ENCODE measurements at places on chromosomes 7 and 10.
A peak's percentile ranks its signal among the peaks of the same experiment; 100 is the strongest.

DNA sequence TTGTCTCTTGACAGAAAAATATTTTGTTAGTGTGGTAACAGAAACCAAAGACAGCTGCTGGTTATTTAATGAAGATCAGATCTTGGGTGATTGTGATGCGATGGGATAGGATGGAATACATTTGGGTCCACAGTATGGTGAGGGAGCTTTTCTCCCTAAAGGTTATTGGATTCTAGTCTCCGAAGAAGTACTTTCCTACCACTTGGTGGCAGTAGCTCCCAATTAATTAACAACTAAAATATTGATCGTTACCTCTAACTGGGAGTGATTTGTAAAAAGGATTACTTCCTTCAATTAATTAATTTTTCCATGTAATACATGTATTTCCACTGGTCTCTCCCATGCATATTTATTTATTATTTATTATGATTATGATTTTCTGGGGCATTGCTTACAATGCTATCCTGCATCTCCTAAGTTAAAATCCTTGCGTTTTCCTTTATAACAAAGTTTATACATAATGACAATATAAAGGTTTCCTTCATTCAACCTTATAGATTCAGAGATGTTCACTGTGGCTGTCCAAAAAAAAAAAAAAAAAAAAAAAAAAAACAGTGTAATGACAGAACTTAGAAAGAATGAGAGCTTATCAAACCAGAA lies 25.6 kb downstream of the TMEM196 start:
- DNase-seq = peak; percentile 51

GRCh38 chr10:69934768-69935167 lies 117.9 kb upstream of the MACROH2A2 start:
- no peak for DNase-seq

DNA sequence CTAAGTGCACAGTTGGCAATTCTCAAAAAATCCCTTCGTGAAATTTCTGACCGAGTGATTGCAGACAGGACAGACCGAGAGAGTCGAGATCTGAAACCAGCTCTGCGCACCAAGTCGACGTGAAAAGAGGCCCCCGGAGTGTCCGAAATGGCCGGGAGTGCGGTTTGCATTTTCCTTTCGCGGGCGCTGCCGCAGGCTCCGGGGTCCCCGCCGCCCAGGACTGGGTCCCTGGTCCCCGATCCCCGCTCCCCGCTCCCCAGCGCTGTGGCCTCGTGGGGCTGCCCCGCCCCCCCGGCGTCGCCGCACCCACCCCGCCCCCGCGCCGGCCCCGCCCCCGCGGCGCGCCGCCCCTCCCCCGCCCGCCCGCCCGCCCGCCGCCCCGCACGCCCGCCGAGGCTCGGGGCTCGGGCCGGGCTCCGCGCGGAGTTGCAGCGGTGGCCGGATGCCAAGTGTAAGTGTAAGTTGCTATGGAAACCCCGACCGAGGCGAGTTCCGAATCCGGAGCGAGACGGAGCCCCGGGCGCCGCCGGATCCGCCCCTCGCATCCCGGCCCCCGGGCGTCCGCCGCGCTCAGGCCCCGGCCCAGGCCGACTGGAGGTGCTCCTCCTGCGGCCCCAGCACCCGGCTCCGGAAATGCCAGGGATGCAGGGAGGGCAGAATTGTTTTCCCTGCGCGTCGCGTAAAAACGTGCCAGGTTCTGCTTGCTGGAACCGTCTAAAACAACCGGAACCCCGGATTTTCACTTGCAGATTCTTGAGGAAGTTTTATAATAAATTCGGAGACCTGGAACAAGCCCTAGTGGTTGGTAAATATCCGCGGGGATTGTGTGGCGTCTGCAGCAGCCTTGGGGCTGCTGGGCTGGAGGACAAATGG lies 4.6 kb downstream of the BMI1 start:
- peak; percentile 73 for DNase-seq

DNA sequence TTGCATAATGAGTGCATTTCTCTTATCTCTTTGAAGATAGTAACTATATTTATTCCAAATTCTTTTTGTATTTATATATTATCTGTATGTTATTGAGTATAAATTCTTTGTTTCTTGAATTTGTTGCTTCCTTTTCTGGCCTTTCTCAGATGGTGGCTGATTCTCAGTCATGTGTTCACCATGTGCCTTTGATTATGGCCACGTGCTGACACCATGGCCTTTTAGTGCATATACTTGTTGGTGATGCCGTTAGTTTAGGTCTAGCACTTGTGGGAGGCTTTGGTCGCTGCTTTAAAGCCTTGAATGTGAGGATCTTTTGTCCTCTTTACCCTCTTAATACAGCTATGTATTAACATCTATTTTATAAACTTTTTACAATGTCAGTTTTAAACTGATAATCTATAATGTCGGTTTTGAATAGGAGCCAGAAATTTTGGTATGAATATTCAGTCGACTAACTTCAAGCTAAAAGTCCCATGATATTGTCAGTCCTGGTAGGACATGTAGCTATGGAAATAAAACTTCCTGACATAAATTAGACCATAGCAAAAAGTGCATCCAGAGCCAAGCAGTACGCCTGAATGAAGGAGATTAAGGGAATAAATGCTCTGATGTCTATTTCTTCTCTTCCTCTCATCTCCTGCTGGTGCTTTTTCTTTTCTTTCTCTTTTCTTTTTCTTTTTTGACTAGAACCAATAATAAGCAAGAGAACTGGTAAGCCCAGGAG lies 130.3 kb downstream of the GNAI1 start:
- DNase-seq = no peak

GRCh38 chr7:22610951-22611757 lies 111.2 kb upstream of the STEAP1B start:
- DNase-seq = no peak

GRCh38 chr10:63375859-63376258 lies 89.9 kb downstream of the JMJD1C start:
- no peak for DNase-seq

DNA sequence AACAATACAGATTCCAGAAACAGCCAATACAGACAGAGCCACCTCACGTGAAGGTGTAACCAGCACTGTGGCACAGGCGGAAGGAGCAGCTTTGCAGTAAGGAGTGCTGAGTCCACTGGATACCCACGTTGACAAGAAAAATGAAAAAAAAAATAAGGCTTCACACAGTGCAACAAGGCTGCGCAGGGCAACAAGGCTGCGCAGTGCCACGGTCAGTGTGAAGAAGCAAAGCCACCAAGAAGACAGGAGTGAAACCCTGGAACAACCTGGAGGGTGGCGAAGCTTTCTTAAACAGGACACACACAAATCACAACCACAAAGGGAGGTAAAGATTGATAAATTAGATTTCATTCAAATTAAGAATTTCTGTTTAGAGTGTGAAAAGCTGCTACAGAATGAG lies 204.0 kb downstream of the MAD1L1 start:
- DNase-seq = no peak

DNA sequence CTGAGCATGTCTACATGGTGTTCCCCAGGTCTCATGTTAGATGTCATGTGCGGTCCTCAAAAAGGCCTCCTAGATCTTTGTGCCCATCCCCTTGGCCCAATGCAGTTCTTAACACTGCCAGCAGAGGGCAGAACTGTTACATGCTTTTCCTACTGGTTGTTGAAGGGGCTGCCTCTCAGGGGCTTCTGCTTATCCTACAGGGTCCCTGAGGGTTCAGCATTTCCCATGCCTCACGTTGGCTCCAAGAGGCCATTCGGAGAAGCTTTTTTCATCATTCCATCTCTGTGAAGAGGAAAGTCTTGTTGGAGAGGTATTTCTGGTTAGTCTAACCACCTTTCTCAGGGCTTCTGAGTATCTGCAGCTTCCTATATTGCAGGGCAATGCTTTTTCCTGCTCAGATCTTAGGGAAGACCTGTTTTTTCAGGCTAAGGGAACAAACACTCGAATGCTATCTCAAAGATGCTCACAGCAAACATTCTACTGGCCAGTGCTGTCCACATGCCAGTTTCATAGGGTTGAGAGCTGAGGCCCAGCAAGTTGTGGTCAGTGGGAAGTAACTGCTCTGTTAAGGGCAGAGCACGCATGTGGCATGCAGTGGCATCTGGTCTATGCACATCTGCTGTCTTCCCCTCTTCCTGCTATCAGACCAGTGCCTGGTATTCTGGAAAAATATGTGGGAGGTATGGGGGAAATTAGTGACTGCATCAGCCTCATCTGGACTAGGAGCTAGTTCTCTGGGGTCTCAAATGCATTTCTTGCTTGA lies 31.5 kb downstream of the MBL2 start:
- DNase-seq = peak; percentile 49

- DNase-seq = peak; percentile 29
Observed at GRCh38 chr7:124856299-124856888, 73.2 kb downstream of the POT1 start.

- no peak for DNase-seq
Observed at GRCh38 chr7:22989643-22990587, 24.0 kb downstream of the HYCC1 start.

GRCh38 chr7:86643561-86644281 lies at the start of gene GRM3:
Gene GRM3, plus strand, starts transcription at chr7:86643909. Its CDS starts 121,237 bp downstream, at chr7:86765146.
- DNase-seq = peak; percentile 52

GRCh38 chr7:44536090-44536489 lies 5.0 kb downstream of the NPC1L1 start:
- no peak for DNase-seq

DNA sequence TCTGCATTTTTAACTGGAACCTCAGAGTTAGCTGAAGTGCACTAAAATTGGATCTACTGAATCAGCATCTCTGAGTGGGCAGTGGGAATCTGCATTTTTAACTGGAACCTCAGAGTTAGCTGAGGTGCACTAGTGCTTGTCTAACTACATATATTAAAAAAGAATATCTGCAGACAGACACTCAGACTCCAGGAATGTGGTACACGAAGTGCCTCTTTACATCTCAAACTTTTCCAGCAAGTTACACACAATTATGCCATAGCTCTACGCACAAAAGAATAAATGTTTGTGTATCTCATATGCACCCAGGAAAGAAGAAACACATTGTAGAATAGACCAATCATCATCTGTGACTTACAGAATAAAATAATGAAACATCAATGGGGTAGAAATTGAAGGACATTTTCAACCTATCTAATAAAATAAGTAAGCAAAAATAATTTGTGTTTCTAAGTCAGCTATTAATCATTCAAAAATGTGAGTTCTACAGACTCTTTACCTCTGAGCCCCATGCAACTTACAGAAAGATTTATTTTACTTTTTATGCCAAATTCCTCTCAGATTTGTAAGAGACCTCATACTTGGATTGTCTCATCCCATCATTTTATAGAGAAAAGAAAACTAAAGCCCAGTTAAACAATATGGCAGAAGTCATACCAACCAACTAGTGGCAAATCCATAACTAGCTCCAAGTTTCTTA lies 28.3 kb downstream of the PPP1R3A start:
- DNase-seq = no peak

DNA sequence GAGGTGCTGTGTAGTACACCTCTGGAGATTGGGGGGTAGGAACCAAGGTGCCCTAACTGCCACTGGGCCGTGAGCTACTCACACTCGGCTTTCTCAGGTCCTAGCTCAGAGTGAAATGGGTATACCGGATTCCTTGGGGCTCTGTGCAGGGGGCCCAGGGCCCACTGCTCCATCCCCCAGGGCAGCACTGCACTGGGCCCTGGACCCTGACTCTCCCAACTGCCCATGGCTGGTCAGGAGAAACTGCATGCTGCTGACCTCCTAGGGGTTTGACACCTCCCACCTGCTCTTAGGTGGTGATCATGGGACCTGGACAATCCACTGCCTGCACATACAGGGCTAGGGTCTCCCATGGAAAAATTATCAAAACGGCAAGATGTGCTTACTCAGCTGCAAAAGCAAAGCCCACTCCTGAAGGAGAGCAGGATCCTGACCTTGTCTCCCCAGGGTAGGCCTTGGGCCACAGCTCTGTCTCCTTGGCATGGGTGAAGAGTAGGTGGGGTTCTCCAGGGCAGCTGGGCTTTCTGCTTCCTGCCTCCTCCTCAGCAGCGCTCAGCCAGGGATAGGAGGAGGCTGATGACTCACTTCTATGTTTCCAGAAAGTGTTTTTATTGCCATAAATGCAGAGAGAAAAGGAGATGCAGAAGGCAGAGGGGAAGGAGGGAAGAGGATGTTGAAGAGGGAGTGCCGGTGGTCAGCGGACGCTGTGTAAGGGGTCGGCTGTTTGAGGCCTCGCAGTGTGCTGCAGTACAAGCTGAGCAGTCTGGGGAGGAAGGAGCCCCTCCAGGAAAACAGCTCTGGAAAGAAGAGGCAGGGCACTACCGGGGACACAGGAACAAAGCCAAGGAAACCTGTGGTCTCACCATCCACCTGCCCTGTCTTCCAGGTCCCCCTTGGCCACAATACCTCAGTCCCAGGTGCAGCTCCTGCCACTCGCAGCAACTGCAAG lies 107.8 kb downstream of the ARHGAP22 start:
- no peak for DNase-seq
